ENCODE measurements at places on chromosomes 12 and 14.

DNA sequence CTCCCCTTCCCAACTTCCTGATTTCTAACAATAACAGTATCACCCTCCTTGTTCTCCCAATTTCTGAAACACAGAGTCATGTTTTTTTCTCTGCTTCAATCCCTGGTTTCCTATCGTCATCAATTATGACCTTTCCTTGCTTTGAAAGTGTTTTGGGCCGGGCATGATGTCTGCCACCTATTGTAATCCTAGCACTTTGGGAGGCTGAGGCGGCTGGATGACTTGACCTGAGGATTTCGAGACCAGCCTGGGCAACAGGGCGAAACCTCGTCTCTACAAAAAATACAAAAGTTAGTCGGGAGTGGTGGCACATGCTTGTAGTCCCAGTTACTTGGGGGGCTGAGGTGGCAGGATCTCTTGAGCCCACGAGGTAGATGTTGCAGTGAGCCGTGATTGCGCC lies 12.6 kb upstream of the GPR162 start:
- DNase-seq = no peak

GRCh38 chr14:60381909-60382308 lies 104.0 kb downstream of the C14orf39 start:
- DNase-seq = no peak

- DNase-seq = no peak
These were observed 34.0 kb downstream of the CHGA start for GRCh38 chr14:92956961-92957360.

DNA sequence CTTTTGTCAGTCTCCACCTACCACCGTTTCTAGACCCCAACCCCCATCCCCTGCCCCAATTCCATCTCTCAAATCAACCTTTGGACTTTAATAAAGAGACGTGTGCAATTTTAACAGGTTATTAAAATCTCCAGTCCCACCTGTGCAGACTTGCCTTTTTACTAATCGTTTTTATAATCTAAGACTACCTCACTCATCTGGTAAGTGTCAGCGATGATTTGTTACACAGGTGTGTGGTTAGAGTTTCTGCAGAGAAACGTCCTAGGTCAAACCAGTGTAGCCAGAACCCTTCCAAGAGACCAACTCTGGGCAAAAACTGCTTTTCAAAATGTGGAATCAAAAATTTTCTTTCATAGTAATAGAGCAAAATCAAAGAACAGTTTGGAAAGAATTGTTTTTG lies 60.4 kb upstream of the PELI2 start:
- DNase-seq = no peak

DNA sequence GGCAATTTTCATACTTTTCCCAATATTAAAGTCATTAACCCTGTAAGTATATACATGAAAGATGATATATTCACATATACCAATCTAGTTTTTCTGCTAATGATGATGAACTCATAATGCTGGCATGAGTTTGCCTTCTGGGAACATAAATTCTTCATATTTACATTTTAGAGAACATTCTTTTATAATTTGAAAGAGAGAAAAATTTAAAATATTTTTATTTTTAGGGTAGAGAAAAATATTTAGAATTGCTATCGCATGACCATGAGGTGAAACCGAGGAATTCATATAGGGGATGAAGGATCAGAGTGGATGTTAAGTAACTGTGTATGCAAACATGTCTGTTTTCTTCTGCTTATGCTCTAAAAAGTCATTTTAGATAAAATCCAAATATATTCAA lies 825.3 kb upstream of the FLRT2 start:
- DNase-seq = no peak

- no peak for DNase-seq
These were observed 23.2 kb upstream of the LYZ start for GRCh38 chr12:69324797-69325466.
